Esophagus squamous epithelium (tissue), 5 donors: ENCODE measurements at places on chromosomes 12 and 14. TPM values are rescaled to one million over a fixed set of nuclear protein-coding genes. Genes with fewer than 3 reads are reported as not detected.

DNA sequence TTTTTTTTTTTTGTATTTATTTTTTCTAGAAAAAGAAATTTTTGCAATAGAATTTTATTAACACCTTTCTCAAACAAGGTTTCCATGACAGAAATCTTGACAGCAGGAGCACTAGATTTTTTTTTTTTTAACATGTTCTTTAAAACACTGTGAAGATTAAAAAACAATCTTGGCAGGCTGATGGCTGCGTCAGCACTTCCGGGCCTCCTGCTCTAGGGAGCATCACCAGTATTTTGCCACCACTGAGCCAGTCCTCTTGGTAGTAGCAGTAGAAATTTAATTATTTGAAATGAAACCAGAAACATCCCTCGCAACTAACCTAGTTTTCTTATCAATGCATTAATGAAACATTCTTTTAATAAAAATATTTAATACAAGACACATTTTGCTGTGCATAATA, 99.6 kb downstream of the APAF1 start:
- no peak for DNase-seq

DNA sequence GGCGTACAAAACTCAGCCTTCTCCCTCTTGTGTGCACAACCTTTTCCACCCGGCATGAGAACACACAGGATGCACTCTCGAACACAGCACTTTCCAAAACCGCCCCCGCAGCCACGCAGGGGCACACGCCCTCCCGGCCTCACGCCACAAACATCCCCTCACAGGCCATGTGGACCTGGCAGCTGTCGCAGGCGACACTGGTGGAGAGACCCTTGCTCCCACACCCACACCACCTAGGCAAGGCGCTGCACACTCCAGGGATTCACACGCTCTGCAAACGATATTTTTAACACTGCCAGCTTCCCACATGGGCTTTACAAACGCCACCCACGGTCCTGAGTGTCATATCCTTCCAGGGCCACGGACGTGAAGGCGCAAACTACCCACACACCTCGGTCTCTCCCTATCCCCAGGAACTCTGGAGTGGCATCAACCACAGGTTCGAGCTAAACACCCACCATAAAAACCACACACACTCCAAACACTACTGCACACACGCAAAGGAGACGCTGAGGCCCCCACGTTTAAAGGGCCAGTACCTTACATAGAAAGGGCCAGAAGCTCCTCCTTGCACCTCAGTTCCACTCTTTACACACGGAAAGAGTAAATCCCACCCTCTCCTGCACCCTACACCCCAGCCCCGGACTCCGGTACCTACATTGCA, 12.4 kb upstream of the ITGB7 start:
- no peak for DNase-seq

DNA sequence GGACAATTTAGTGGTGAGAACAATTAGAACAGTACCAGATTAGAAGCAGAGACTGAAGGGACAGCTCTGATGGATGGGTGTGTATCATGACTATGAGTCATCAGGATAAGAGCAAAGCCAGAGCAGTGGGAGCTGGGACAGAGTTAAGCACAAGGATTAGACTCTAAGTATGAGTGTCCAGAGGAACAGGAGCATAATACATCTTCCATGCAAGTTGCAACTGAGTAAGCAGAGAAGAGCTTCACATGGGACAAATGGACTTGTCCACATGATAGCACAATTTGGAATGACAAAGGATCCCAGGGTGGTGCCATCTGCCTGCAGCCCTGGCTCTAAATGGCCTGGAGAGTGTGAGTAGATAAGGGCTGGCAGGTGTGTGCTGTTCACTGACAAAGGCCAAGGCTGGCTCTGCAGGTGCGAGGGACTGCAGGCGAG, 226.4 kb upstream of the CAND1 start:
- no peak for DNase-seq

DNA sequence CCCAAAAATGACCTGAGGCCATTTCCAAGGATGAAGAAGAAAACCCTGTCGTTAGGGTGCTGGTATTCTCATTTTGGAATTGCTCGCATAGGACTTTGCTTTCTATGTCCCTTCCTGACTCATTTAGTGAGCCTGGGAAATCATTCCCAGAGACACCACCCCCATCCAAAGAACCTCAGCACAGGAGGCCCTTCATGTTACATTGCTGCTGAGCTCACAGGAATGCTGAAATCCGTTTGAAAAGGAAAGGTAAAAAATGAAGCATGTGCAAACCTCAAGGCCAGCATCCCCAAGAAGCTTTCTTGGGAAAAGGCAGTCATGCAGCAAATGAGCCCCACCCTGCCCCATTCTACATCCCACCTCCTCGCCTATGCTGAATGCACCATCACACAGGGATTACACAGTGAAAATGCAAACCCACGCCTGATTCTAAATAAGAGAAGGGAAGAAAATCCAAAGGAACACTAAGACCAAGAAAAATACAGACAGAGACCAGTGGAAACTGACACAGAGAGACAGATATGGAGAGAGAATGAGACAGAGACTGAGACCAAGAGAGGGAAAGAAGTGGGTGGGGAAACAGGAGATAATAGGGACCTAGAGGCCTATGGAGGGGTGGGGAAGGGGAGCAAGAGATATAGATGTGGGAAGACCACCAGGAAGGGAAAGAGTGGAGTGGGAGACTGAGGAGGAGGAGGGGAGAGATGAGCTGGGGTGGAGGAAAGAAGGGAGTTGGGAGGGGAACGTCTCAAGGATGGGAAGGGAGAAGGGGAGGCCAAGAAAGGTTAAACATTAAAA, 33.5 kb downstream of the NIN start:
- DNase-seq = no peak

Gene CMA1
- total RNA-seq = not detected

DNA sequence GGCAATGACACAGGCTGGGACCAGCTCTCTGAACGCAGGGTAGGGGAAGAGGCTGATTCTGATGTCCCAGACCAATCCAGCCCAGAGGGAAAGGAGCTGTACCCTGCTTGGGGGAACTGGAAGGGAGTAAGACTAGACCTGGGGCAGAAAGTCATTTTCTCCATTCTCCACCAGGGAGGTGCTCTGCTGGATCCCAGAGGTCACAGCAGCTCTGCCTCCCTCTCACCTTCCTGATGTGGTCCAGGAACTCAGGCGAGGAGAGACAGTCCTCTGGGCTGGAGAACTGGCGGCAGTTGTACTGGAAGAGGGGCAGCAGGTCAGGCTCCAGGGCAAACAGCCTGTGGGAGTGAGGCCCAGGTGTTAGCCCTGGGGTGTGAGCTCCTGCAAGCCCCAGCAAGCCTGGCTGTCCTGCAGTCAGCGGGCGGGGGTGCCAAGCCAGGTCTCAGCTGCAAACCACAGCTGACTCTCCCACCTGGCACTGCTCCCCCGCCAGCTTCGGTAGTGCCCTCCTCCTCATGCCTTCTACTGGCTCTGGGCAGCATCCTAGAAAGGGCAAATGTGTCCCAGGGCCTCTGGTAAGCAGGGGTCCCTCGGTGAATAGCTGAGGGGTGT, 1.9 kb downstream of the NGB start:
- DNase-seq = no peak

DNA sequence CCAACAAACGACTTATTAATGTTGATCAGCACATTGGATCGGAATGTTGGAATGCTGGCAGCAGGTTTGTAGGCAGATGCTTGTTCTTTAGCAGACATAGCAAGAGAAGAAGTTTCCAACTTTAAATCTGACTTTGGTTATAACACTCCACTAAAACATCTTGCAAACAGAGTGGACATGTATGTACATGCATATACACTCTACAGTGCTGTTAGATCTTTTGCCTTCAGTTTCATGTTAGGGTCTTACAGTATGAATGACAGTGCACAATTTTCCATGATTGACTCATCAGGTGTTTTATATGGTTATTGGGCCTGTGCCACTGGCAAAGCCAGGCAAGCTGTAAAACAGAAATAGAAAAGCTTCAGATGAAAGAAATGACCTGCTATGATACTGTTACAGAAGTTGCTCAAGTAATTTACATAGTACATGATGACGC, 14.3 kb upstream of the DHRS7 start:
- DNase-seq = no peak

Gene SLC39A5
- not detected for total RNA-seq

- DNase-seq = no peak
These were observed 13.9 kb upstream of the TCP11L2 start for GRCh38 chr12:106288494-106289195.

Gene PLEK2
- 8.4 TPM for total RNA-seq

Gene PRKD1
- 10.7 TPM for total RNA-seq

DNA sequence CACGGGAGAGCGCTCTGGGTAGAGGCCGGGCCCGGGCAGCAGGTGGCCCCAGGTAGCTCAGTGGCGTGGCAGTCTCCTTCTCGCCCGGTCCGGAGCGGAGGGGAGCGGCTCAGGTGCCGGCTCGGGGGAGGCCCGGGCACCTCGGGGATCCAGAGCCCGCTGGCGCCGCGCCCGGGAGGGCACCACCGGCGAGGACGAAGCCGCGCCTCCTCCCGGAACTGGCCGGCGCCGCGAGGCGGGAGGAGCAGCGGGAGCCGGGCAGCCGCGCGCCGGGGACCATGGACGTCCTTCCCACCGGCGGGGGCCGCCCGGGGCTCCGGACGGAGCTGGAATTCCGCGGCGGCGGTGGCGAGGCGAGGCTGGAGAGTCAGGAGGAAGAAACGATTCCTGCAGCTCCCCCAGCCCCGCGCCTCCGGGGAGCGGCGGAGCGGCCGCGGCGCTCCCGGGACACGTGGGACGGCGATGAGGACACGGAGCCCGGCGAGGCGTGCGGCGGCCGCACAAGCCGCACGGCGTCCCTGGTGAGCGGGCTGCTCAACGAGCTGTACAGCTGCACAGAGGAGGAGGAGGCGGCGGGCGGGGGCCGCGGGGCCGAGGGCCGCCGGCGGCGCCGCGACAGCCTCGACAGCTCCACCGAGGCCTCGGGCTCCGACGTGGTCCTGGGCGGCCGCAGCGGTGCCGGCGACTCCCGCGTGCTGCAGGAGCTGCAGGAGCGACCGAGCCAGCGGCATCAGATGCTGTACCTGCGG, 21.5 kb upstream of the GNS start:
- DNase-seq = no peak

GRCh38 chr14:79573486-79573885, 637.8 kb downstream of the DIO2 start:
- DNase-seq = no peak

GRCh38 chr14:102949801-102950451, 27.5 kb downstream of the AMN start:
- no peak for DNase-seq

GRCh38 chr14:88551094-88551870, 3.5 kb downstream of the PTPN21 start:
- DNase-seq = no peak

Gene PPP1R1A
- 0.15 TPM for total RNA-seq

Gene CEBPE
- total RNA-seq = not detected

GRCh38 chr12:23949348-23950209, at the start of gene SOX5:
Gene SOX5, minus strand, starts transcription at chr12:23949670. Its CDS starts 69 bp downstream, at chr12:23949601.
- no peak for DNase-seq

GRCh38 chr12:15823360-15824128, 34.4 kb upstream of the EPS8 start:
- no peak for DNase-seq

Gene SRGAP1
- total RNA-seq = 2.9 TPM

DNA sequence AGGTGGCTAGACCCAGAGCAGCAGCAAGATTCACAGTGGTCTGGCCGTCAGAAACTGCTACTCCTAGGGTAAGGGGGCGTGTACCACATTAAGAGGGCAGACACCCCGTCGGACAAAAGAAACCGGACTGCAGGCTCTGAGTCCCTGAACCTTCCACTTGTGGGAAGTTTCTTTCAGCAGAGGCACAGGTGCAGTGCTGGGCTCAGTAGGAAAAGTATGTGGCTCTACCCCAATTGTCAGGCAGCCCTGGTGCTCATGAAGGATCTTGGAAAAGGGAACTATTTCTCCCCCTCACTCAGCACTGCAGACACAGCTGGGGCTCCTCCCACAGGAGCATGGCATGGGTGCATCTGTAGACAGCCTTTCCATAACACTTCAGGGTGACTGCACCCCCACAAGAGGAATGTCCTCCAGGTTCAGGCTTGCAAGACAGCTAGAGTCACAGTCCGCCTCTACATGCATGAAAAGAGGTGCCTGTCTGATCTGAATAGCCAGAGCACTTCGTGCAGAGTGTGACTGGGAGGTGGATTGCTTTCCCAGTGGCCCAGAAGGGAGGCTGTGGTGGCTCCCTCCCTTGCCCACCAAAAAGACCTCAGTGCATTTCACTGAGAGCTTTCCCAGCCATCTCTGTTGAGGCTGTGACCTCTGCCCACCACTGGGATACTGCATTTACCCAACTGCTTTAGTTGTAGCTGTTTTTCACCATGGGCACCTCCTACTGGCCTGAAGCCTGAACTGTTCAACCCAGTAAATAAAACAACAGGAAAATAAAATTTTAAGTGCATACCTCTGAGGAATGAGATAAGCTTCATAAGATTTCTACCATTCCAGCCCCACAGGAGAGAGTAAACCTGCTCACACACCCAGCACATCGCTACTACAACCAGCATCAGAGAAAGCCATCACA, 14.2 kb downstream of the CEP128 start:
- no peak for DNase-seq

DNA sequence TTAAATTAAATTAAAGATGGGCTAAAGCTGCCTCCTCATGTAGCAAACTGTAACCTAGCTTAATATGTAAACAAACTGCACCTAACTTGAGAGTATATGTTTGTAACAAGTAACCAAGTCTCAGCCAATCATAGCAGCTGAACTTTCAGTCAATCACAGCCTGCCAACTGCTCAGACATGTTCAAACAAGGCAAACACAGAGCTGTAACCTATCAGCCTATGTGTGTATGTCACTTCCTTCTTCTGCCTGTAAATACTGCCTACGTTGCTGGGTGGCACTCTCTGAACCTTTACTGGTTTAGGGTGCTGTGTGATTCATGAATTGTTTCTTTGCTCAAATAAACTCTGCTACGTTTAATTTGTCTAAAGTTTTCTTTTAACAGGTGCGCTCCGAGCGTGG, 2.9 kb downstream of the SERPINA6 start:
- no peak for DNase-seq

DNA sequence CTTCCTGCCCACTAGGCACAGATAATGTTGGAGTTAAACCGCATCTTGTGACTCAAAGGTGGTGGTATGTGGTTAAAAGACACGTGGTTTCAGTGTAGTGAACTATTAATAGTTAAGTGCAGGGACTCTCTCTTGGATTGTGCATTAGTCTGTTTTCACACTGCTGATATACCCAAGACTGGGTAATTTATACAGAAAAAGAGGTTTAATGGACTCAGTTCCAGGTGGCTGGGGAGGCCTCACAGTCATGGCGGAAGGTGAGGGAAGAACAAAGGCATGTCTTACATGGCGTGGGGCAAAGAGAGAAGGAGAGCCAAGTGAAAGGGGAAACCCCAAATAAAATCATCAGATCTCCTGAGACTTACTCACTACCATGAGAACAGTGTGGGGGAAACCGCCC, 362.3 kb downstream of the GLT1D1 start:
- DNase-seq = no peak

- no peak for DNase-seq
These were observed 146.1 kb upstream of the NCOR2 start for GRCh38 chr12:124713436-124714082.

DNA sequence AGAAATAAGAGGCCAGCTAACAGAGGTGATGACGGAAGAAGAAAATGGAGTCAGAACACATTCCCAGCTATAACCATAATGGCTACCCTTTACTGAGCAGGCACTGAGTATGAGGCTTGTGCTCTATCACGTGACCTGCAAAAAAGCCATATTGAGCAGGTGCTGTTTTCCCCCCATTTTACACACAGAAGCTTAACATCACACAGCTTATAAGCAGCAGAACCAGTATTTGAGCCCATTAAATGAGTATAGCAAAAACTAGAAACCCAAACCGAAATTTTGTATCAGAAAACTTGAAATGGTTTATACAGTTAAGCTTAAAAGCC, 28.4 kb downstream of the PAPLN start:
- DNase-seq = no peak
